ENCODE measurements at places on chromosomes 7 and 10.

DNA sequence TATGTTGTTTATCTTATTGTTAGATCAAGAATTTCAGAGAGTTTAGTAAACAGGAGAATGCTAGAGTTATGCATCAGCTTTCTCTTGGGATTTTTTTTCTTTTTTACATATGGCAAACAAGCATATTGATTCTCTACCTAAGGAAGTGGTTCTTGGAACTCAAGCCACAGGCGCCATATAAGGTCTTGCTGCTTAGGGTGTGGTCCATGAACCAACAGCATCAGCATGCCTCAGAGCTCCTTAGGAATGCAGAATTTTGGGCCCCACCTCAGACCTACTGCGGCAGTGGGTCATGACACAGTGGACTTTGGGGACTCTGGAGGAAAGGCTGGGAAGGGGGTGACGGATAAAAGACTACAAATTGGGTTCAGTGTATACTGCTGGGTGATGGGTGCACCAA is 230.8 kb downstream of the SKAP2 start:
- no peak for DNase-seq

DNA sequence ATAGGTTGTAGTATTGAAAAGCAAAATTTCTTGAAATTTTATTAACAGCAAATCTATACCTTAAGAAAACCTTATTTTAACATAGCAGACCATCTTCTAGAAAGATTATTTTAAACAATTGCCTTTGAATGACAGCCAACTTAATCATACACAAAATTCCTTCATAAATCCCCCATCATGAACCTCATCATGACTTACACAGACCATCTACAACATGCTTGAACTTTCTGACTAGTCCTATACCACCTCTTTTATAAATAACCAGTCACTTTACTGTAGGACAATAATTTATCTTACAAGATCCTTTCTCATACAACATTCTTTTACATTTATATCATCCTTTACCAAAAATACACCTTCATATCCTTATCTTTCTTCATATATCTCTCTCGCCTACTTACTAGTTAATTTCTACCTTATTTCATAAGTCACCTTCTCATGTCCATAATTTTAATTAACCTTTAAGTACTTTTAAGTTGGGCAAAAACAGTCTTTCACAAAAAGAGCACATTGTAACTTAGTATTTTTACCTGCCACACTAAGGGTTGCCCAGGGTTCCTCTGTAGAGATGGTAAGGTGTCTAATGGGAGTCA is 16.6 kb upstream of the PTN start:
- no peak for DNase-seq

DNA sequence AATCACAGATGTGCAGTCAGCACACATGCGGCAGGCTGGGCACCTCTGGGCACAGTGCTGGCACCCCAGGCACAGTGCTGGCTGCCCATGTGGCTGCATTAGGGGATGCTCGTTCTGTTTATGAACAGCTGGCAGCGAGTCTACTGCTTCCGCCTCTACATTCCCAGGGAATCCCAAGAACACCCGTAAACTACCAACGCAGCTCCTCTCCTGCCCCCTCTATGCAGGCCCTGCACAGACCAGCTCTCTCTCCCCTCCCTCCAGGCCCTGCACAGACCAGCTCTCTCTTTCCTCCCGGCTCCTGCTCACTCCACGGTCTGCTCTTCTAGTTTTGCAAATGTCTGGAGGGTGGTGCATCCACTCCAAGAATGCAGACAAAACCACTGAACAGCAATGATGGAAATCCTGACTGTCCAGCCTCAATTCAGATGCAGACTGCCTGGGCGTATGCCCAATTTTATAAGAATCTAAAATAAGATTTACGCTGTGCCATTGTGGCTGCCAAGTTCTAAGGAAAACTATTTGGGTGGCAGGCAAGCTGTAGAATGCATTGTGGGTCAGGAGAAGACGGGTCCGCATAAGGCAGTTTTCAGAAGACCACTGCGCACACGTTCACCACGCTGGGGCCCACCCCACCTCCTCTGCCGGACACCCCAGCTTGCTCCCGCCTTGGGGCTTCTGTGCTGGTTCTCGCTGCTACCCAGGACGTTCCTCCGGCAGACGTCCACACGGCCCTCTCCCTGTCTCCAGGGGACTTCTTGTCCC is 234.6 kb downstream of the ZMYND11 start:
- no peak for DNase-seq

DNA sequence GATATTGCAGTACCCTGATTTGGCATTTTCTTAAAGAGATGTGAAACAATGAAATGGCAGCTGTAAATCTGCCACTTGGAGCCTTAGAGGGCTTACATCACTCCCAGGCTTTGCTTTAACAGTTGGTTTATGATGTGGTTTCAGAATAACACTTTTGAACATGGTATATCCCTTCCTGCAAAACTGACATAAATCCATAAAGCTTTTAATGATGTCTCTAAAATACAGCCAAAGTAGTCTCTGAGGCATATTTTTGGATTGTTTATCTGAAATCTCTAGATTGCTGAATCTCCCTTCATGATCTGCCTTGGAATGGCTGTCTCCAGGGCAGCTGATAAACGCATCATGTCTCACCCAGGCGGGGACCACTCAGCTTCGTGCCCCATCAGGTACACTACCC is 377.8 kb upstream of the C7orf33 start:
- DNase-seq, result no peak

DNA sequence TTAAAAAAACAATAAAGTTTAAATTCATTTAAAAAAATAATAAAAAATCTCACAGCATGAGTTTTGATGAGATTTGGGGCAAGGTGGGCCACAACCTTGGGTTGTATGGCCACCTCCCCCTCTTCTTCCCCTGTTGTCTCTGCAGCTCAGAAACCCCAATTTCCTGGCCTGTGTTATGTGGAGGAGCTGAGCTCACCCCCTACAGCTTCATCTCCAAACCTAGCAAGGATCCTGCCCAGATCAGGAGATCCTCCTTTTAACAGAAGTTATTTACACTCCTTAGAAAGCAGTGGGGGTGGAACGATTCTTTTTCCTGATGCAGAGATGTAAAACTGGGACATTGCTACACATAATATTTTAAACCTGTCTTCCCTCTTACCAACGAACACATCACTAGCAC is 6.9 kb upstream of the SH2D4B start:
- DNase-seq, result no peak

GRCh38 chr10:123888256-123888655 is 3.4 kb downstream of the CPXM2 start:
- DNase-seq, result no peak

DNA sequence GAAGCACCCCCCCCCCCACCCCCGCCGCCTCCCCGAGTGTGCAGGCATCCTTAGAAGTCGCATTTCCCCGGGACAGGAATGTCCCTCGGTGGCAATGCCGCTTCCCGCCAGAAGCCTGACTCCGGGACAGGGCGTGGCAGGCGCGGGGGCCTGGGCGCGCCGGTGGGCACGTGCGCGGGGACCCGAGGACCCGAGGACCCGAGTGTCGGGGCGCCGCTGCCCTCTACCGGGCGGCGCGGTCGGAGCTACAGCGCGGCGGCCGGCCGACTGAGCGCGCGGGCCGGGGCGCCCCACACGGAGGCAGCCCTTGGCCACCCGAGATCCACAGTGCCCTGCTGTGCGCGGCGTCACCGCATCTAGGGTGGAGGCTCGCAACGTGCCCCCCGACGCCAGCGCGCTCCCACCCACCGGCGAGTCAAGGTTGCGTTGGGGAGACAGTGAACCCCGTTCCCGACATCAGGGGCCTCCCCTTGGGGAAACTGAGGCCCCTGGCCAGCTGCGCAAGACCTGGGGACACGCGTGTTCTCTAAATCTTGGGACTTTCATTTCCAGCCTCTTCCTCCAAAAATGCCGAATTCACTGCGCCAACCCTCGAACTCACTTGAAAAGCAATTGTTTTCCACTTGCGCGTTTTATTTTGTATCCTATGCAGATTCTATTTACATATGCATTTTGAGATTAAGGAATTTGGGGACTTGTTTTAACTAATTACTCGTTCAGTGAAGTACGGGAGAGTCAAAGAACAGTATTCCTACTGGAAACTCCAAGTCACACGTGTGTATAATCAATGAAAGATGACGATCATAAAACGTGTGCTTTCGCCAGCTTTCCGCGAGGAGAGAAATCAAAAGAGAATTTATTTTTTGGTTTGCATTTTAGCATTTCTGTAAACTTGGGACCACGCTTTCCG is 3.1 kb upstream of the CUX1 start:
- DNase-seq, result peak; percentile 29

- no peak for DNase-seq
Measured at GRCh38 chr7:41125343-41125742, 577.5 kb downstream of the INHBA start.

- DNase-seq, result no peak
Measured at GRCh38 chr10:604716-605631, 84.5 kb downstream of the DIP2C start.

DNA sequence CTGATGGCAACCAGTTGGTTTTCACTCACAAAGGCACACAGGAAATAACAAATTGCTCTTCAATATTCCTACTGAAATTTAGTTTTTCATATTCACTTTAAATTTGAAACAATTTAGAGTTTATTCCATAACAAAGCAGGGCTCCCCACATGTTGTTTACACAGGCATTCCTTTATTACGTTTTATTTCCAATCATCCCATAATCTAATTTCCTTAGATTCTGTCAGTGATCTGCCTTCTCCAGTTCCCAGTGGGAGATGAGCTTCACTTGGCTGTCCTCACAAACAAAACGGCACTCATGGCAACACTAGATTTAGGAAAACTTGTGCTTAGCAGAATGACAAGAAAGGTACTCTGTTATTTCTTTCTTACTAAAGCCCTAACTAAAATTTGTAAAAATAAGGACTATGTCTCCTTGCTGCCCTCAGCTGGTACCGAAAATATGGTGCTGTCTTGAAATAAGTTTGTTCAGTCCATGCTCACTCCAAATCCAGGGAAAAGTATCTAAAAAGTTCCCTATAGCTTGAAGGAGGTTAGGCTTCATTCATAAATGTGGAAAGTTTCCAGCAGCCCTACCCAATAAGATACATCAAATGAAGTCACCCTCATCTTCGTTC is 23.0 kb downstream of the PHYH start:
- no peak for DNase-seq

DNA sequence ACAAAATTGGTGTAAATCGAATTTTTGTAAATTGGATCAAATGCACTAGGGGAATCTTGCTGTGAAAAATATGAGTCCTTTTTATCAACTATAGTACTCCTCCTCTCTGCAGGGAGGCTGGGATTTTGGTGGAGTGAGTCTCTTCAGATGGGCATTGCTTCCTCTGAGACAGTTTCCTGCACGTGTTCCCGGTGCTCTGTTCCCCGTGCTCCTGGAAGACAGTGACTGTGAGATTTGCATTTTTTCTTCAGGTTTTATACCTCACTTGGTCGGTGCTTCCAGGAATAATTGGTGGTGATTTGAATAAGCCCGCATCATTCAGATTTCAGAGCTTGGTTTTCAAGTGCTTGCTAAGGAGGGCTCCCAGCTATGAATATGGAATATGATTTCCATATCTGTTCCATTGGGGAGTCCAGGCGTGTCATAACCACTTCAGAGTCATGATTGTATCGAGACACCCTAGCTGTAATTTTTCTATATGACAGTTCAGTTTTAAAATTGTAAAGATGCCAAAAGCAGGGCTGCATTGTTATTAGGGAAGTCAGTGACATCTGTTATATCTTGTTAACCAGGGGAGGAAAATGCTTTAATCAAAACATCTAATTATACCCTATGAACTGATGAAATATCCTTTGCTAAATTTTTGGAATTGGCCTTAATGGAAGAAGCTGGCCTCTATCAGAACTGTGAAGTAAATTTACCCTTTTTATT is 12.3 kb downstream of the AUTS2 start:
- peak; percentile 26 for DNase-seq

- no peak for DNase-seq
Measured at GRCh38 chr10:23195846-23196600, 3.9 kb downstream of the PTF1A start.

- DNase-seq, result no peak
Measured at GRCh38 chr7:154960063-154960790, 42.7 kb downstream of the PAXIP1 start.

DNA sequence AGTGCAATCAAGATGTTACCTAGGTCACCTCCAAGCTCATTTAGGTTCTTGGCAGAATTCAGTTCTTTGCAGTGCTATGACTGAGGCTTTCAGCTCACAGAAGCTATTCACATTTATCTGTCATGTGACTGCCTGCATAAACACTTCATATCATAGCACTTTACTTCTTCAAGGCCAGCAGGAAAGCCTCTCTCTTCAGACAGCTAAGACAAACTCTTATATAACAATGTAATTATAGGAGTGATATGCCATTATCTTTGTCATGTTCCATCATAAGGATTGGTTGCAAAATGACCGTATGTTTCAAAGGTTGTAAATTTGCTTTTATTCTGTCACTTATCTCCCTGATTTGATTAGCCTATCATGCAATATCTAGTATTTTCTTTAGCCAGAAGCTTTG is 78.8 kb upstream of the TMEM196 start:
- DNase-seq, result no peak

- no peak for DNase-seq
Measured at GRCh38 chr7:95593343-95593742, 3.0 kb downstream of the PDK4 start.

GRCh38 chr10:63697956-63698786 is 177.0 kb downstream of the REEP3 start:
- no peak for DNase-seq

DNA sequence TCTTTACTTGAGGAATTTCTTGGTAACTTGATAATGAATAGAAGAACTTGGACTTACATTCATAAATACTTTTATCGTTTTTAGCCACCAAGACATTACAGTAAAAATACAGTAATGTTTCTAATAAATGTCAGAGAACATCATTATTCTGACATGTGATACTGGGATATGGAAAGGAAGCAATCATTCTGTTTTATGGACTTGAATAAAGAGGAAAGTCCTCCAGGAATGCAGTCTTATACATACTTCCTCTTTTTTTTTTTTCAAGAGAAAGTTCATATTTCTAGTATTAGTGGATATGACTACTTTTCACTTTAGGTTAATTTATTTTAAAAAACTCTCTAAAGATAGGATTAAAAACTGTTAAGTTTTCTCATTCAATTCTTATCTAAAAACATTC is 220.0 kb upstream of the SEMA3C start:
- no peak for DNase-seq

GRCh38 chr10:63822496-63822895 is 301.3 kb downstream of the REEP3 start:
- DNase-seq, result no peak

DNA sequence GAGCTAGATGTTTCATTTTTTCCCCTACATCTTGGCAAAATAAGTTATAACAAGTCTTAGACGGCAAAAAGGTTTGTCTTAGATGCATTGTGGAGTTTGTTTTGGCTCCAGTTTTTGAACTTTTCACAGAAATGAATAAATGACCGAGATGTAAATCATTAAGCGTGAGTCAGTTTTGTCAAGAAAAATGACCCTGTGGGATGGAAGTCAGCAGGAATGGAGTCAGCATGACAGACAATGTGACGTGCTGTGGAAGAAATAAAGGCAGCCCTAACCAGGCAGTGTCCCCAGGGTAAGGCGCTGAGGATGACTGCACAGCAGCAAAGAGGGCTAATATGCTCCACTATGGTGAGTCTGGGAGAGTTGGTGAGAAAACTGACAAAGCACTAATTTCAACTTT is 163.2 kb downstream of the NOC3L start:
- no peak for DNase-seq

Measured in COR-L47 (cell line).